Activated T-helper 1 cell treated with Interleukin-2 at 50 U/mL for 16 hours (primary cell): ENCODE measurements at places on chromosomes 13 and 19.

GRCh38 chr19:56133858-56134653 is 7.0 kb upstream of the ZNF444 start:
- no peak for DNase-seq

GRCh38 chr19:30920222-30920621 is 429.0 kb downstream of the TSHZ3 start:
- no peak for DNase-seq

- DNase-seq = no peak
Observed at GRCh38 chr13:30718661-30719524, 16.4 kb upstream of the ALOX5AP start.

- no peak for DNase-seq
Observed at GRCh38 chr13:29901710-29902631, 51.6 kb upstream of the UBL3 start.

GRCh38 chr13:74256969-74257368 is 122.8 kb upstream of the KLF12 start:
- no peak for DNase-seq

- DNase-seq = no peak
Observed at GRCh38 chr13:33025220-33025744, 9.1 kb downstream of the KL start.

GRCh38 chr13:27053210-27053884 is 118.3 kb downstream of the USP12 start:
- DNase-seq = no peak

GRCh38 chr19:48966541-48967345 is 1.6 kb downstream of the FTL start:
- no peak for DNase-seq

- DNase-seq = no peak
Observed at GRCh38 chr19:948842-949496, 23.1 kb downstream of the ARID3A start.

DNA sequence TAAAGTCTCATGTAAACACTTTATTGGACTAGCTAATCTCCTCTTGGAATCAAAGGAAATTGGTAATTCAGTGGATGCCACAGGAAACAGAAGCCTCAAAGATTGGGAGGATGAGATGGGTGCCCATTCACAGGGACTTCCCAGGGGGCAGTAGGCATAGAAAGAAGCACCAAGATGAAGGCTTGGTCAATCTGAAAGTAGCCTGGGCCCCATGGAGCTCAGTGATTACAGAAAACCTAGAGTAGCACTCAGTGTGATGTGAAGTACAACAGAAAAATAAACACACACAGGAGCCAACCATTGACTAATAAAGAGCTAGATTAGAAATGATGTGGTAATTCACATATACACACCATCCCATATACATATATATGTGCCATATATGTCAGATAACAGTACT is 560.6 kb downstream of the TBC1D4 start:
- no peak for DNase-seq

GRCh38 chr19:23817519-23817918 is 58.8 kb upstream of the ZNF681 start:
- DNase-seq = no peak

DNA sequence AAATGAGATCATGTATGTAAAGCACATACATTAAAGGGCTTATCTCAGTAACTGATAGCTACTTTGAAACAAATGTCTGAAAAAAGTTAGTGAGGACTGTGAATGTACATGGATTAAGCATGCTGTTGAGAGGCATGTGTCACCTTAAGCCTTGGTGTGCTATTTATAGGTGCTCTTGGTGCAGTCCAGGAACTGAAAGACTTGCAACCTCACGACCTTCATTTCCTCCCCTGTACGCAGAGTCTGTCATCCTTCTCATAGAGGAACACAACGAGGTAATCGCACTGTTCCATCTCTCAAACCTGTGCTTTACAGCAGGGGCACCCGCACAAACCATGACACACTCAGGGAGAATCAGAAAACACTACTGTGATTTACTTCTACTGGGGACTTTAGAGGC is 65.6 kb downstream of the UFM1 start:
- DNase-seq = no peak

- DNase-seq = no peak
Observed at GRCh38 chr13:101985321-101985720, 416.5 kb downstream of the FGF14 start.

DNA sequence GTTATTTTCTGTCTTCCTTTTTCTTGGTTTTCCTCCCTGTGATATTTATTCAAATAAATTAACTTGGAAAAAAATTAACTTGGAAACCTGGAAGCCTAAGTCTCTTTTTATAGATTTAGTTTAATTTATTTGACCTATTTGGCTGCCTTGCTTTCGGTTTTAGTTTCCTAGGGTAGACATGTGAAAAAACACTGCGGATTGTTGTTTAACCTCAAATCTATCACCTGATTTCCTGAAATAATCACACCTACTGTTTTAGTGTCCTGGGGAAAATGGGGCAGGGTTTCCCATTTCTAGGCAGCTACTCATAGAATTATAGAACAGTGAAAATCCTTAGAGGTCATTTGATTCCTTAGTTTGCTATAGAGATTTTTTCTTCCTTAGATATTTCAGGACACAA is 412.4 kb downstream of the PCDH17 start:
- no peak for DNase-seq

DNA sequence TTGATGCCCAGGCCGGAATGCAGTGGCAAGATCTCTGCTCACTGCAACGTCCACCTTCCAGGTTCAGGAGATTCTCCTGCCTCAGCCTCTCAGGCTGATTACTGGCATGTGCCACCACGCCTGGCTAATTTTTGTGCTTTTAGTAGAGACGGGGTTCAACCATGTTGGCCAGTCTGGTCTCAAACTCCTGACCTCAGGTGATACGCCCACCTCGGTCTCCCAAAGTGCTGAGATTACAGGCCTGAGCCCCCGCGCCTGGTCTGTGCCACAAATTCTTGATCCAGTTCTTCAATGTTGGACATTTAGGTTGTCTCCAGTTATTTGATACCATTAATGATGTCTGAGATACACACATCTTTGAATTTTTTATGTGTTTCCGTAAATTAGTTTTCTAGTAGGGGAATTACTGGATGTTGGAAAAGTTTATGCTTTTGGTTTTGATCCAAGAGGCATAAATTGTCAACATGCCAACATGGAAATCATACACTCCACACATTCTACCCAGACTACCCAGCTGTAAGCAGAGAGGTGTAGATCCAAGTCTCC is 525 bp upstream of the COG3 start:
- no peak for DNase-seq
